Hematopoietic multipotent progenitor cell treated with erythropoietin and hydrocortisone succinate and interleukin-3 and kit ligand, for 15 days (in vitro differentiated cells): ENCODE measurements at places on chromosomes 7 and 10.

DNA sequence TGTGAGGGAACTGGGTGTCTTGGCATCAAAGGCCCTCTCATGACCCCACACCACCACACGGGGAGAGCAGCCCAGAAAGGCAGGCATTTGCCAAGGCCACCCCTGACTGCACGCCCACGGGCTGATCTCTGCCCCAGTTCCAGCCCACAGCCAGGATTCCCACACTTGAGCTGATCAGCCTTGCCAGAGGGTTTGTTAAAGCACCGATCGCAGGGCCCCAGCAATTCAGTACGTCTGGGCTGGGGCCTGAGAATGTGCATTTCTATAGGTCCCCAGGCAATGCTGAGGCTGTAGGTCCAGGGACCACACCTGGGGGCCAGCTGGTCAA lies 103.9 kb downstream of the TNS3 start:
- no peak for DNase-seq

GRCh38 chr10:105674448-105674847 lies 1033.4 kb downstream of the SORCS3 start:
- no peak for DNase-seq

DNA sequence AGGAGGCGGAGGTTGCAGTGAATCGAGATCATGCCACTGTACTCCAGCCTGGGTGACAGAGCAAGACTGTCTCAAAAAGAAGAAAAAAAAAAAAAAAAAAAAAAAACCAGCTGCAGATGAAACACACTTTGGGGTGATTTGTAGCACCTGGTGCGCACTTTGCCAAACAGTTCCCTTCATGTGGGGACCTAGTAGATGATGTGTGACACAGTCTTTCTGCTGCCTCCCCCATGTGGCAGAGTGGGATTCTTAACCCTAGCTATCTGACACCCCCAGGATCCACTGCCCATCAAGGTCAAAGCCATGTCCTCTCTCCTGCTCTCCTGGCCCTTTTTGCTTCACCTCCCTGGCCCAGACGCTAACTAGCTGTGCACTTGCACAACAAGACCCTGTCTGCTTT lies 52.1 kb upstream of the PDZD8 start:
- DNase-seq: no peak

GRCh38 chr7:28855538-28856217 lies 102.5 kb downstream of the TRIL start:
- DNase-seq: no peak

- DNase-seq: peak; percentile 17
These were observed 5.5 kb downstream of the CREB3L2 start for GRCh38 chr7:137996386-137996851.

DNA sequence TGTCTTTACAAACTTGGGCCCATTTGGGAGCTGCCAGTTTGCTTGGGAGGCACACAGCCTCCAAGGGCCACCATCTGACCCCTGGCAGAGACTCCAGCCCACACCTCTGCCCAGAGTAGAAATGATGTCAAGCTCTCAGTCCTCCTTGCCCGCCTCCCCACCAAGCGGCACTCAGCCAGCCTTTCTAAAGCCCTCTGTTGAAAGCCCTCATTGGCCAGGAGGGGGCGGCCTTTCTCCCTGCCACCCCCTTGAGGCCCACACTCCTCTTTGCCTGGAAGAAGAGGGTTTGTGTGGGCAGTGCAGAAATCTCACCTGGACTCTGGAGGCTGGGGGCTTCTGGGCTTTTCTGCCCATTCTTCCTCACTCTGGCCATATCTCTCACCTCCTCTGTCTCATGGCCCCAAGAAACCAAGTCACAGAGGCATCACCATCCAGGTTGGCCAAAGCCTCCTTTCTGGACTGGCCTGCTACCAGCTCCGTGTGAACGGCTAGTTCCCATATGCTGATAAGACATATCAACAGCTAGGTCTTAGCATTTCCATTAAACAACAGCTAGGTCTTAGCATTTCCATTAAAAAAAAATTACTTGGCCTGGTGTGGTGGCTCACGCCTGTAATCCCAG lies 36.1 kb downstream of the UBTD1 start:
- peak; percentile 46 for DNase-seq

DNA sequence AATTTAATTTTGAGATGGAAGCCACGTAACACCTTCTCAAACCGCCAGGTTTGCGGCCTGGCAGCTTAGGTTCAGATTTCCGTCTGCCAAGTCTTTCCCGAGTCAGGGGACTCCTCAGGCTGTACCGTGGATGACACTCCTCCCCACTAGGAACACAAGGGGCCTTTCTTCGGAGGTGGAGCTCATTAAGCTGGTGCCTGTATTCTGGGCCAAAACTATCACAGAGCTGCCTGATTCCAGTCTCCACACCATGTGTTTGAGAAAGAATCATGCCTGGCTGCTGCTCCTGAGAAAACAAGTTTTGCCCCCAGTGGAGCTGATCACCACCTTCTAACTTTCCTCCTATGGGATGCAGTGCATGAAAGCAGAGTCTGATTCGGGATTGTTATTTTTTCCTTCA lies 44.8 kb downstream of the TMEM209 start:
- DNase-seq: no peak

DNA sequence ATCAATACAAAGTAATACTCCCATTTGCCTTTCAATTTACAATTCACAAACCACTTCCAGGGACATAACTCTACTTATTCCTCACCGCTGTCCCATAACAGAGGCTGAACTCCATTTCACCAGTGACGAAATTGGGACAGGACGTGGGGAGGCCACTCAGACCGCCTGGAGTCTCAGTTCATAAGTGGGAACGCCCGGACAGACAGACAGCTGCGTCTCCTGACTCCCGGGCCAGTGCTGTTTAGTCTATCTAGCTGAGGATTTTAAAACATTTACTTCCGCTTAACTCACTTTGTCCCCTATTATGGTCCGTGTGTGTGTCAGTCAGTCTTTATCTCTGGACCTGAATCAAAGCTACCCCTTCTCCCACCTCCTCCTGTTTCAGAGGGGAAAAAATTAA lies 67.4 kb upstream of the ZNF438 start:
- no peak for DNase-seq

- no peak for DNase-seq
These were observed 21.9 kb downstream of the CHRM2 start for GRCh38 chr7:136890399-136890798.

- no peak for DNase-seq
These were observed 272.3 kb downstream of the ELFN1 start for GRCh38 chr7:1942243-1942940.

DNA sequence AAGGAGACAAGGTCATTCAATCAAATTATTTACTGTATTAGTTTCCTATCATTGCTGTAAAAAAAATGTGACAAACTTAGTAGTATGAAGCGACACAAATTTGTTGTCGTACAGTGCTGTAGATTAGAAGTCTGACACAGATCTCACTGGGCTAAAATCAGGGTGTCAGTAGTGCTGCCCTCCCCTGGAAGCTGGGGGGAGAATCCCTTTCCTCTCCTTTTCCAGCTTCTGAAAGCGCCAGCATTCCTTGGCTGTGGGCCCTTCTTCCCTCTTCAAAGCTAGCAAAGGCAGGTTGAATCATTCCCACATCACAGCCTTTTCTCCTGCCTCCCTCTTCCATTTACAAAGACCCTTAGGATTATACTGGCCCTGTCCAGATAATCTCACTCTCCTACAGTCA lies 28.0 kb downstream of the VPS41 start:
- DNase-seq: no peak

DNA sequence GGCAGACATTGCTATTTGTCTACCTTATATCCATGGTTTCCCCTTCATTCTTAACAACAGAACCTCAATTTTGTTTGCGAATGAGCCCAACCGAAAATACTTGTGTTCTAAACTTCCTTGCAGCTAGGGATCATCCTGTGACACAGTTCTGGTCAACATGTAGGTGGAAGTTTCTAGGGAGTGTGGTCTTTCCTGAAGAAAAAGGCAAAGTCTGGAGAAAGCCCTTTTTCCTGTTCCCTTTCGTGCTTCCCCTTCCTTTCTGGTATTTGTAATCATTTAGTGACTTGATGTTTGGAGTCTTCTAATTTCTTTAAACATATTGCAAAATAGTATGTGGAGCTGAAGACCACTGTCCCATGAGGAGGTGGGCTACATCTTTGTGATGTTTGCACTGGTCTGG lies 2.9 kb upstream of the IFRD1 start:
- no peak for DNase-seq

- DNase-seq: no peak
These were observed 43.8 kb downstream of the ZNF467 start for GRCh38 chr7:149729586-149729982.

DNA sequence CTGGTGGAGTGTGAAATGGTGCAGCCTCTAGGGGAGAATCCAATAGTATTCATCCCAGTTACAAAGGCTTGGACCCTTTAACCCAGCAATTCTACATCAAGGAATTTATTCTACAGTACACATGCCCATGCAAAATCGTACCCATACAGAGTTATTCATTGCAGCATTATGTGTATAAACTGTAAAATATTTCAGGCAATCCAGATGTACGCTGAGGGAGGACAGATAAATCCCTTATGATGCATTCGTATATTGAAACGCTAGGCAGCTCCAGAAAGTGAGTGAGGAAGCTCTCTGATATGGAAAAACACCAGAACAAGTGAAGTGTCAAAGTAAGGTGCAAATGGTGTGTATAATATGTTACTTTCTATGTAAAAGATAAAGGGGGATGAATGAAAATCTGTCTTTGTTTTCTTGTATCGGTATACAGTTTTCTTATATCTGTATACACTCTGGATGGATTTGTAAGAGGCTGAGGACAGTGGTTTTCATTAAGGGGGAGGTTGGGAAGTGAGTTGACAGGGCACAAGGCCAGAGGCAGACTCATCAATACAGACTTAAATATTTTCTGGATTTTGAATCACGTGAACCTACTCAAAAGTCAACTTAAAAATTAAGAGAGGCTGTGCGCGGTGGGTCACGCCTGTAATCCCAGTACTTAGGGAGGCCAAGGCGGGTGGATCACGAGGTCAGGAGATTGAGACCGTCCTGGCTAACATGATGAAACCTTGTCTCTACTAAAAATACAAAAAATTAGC lies 17.1 kb downstream of the VWA2 start:
- no peak for DNase-seq
